Stimulated activated CD4-positive, alpha-beta T cell treated with anti-CD3 and anti-CD28 coated beads, Interleukin-2, amount 100 ng/mL, for 48 hours (primary cell): ENCODE measurements at places on chromosomes 2 and 18.

DNA sequence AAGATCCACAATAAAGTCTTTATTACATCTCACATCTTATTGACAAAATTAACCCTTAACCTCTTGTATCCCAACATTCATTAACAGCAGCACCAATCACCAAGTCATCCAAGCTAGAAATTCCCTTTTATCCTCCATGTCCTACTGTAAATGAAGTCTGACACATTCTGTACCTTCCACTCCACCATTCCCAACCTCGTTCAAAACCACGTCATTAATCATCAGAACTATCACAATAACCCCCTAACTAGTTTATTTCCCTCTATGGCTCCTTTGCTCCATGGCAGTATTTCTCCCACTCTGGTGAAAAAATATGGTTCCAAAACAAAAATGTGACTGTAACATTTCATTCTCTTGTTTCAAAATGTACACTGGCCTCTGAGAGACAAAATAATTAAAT is 1626.2 kb downstream of the LRP1B start:
- no peak for DNase-seq

DNA sequence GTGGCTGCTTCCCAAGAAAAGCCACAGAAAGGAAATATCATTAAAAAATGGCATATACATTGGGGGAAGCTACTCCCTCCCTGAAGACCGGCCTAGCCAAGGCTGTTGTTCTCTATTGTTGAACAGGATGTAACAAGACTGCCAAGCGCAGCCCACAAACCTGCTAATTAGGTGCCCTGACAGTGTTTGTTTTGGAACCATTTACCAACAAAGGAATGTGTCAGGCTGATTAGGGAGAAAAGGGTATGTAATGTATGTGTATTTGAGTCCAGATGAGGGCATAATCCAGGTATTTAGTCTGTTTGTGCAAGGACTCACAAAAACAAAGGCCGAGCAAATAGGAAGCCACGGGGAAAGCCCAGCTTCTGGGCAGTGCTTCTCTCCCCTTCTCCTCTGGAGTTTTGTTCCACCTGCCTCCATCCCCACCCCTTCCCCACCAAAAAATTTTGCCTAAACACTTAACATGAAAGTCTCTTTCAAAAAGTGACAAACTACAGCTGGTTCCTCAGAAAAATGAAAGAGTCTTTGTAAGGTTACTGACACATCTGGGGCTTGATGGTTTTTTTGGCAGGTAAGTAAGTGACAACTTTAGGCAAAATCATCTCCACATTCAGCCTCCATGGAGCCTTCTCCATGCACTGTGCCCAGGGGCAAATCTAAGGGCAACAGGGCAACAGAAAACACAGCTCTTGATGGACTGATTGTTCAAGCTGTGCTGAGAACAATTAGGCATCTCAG is 78.3 kb upstream of the FZD5 start:
- no peak for DNase-seq

- DNase-seq: no peak
These were observed 121.7 kb downstream of the KLHL29 start for GRCh38 chr2:23506531-23507266.

DNA sequence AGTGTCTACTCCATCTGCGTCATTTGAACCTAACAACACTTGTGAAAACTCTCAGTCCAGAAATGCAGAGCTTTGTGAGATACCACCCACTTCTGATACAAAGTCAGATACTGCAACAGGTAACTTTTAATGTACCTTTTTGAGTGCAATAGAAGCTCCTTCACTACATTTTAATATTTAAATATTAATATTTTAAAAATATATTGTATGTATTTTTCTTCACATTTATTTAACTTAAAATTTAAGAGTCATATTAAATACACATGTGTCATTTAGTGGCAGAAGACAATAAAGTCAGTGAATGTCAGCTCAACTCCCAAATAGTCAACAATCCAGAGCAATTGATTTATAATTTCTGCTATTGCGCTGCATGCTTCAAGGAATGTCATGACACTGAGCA is 13.9 kb downstream of the UBXN4 start:
- DNase-seq: no peak

DNA sequence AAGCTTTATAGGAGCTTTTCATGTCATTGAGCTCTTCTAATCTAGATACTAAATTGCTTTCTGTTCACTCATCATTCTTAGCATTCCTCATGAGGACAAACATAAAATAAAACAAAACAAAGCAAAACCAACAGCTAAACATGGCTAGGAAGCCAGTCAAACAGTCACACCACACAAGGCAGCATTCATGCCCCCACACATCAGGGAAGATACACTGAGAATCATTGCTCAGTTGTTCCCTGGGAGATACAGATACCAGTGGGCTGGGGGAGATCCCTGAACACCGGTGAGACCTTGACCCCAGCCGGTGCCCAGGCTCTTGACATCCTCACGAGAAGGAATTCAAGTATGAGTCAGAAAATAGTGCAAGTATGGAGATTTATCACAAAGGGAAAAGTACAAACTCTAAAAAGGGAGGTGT is 177.9 kb upstream of the ARL4C start:
- DNase-seq: no peak

DNA sequence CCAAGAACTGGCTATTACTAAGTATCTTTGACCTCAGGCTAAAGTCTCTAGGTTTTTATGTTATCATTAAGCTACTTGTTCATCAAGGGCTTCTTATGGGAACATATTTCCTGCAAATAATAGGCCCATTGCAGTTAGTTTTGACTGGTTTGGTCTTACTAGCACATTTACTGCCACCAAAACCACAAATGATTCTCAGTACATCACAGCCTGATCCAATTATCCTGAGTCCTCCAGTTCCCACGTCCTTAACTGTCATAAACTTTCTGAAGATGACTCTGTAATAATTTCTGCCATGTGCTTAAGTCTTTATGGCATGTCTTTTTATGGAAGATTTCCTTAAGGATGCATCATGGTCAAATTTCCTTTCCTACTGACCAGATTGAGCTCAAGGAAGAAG is 123.3 kb upstream of the TANK start:
- DNase-seq: no peak

DNA sequence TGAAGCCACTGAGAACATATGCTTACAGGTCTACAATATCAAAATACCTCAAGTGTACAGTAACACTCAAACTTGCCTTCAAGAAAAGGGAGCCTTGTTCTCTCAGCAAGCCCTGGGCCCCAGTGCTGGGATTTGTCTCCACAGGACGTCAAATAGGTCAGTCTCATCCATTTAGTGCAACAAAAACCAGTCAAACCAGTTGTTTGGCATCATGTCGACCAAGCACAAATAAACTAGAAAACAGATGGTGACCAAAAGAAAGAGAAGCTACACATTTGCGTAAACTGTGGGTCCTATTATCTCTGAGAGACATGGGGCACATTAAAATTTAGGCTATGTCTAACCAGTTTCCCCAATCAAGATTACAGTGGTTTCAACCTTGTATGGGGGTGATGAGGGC is 182.6 kb upstream of the PKDCC start:
- DNase-seq: no peak

DNA sequence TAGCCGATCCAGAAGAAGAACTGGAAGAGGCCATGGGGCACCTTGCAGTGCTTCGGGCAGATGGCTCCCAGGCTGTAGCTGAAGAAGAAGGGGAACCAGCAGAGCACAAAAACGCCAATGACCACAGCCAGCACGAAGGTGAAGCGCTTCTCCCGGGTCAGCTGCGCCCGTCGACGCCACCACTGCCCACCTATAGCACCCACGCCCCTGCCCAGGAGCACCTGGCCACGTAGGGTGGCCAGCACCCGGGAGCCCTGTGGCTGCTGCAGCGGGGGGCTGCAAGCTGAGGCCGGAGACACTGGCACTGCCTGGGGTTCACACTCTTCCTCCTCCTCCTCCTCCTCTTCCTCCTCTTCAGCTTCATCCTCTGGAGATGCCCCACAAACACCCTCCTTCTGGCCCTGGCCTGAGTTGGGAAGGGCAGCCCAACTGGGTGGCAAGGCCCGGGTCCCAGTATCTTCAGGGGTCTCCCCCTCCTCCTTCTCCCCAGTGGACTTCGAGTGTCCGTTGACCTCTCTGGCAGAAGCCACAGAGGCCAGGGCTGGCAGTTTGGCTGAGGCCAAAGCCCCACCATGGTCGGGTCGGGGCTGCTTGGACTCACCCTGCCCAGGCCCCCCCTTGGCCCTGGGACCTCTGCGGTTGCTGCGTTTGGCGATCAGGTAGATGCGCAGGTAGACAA is 1.3 kb downstream of the ADRA2B start:
- no peak for DNase-seq

DNA sequence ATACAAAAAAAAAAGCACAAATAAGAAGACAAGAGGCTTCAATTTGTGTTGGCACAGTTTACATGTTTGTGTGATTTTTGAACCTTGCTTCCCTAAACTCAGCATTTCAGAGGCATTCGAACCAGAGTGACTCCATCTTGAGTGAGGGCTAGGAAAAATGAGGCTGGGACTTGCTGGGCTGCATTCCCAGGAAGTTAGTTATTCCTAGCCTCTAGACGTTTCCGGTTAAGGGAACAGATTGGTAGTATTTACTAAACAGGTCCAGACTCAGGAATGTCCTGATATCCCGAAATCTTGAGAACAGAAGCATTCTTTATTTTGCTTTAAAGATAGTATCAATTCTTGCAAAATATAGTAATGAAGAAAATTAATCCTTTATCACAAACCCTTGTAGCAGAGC is 46.7 kb downstream of the RIT2 start:
- DNase-seq: no peak

DNA sequence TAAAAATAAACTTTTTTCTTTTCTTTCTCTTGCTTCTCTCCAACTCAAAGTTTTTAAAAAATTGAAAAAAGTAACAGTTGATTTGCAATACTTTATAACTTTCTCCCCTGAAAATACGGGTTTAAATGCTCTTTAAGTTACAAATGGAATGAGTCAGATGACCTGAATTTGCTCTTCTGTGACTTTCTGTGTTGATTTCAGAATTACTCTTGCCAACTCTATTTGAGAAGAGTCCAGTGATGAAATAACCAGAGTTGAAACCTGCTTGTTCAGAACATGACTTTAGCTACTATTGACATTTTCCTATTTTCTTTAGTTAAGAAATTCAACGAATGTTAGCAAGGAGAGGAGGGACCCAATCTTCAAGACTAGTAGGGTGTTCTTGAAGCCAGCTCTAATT is 146.1 kb upstream of the ZSWIM2 start:
- no peak for DNase-seq

DNA sequence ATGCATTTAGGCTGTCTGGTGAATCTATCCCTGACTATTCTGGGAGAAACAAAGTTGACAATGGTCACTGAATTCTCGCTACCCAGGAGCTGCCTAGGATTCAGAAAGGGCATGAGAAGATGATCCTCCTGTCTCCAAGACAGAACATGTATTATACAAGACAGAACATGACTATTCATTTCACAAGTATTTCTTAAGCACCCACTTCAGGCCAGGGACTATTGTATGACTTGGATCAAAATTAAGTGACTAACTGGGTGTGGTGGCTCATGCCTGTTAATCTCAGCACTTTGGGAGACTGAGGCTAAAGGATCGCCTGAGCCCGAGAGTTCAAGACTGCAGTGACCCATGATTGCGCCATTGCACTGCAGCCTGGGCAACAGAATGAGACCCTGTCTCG is 235.8 kb upstream of the RAB12 start:
- no peak for DNase-seq

DNA sequence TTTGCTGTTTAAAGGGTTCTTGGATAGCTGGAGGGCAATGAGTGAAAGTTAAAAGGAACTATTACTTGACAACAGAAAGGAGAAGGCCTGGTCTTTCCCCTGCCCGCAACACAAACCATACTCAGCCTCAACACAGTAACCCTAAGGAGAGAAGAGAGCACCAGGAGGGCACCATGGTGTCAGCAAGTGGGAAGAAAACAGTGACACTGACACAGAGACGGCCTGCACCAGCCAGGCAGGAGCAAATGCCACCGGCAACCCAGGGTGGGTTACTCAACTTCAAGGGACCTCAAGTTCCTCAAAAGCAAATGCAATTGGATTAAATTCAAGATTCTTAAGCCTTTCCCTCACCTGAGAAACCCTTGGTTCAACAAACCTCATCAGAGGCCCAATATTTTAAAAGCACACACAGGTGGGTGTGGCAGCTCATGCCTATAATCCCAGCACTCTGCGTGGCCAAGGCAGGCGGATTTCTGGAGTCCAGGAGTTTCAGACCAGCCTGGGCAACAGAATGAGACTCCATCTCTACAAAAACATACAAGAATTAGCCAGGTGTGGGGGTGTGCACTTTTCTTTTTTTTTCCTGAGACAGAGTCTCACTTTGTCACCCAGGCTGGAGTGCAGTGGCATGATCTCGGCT is 52.3 kb downstream of the TFCP2L1 start:
- no peak for DNase-seq

- no peak for DNase-seq
These were observed 7.6 kb upstream of the METTL21A start for GRCh38 chr2:207632575-207633493.

DNA sequence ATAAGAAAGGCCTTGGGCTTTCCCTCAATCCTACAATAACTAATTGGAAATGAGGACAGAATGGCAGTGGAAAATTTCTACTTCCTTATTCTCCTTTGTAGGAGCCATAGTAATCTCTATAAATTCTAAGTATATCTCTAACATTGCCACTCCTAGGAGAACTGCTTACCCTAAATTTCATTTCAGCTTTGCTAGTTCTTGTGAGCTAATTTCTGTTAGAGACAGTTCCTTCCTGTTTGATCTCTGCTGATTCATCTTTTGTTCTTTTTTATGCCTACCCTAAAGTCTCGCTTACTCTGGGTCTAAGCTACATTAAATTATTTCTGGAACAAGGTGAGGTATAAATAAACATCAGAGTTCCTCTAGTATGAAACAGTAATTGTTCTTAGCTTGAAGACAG is 25.7 kb downstream of the ABHD3 start:
- no peak for DNase-seq

DNA sequence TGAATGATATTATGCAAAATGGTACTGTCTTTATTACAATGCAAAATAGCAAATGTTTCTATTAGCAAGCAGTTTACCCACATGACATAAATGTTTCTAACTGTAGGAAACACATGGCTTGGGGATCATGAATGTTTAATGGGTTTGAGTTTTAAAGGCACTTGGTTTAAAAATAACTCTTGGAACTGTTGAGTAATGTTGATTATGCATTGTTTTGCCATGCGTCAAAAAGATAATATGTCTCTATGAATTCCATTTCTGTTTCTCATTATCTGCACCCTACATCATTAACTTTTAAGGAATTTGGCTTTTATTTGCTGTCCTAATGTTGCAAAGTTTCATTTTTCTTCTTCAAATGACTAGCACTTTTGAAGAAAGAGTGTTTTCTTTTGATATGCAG is 1355.5 kb downstream of the SUCLG1 start:
- DNase-seq: no peak

DNA sequence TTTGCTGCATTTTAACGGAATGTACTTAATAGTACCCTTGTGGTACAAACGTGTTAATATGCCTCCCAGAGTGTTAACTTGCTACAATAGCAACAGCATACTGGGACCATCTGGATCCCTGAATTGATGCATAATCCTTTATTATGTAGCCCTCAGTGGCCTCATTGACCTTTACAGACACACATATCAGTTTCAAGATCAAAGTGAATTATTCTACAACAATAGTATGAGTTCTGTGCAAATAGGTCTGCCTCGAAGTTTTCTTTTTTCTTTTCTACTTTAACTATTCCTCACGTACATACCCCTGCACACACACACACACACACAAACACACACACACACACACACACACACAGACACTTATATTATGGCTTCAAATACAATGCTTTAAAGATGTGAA is 1622.1 kb downstream of the LRP1B start:
- no peak for DNase-seq

- DNase-seq: peak; percentile 36
These were observed 800 bp downstream of the IL1RL2 start for GRCh38 chr2:102187496-102188150.
